ENCODE measurements at places on chromosomes 5 and 9.

- no peak for DNase-seq
These were observed 46.2 kb upstream of the GLRA1 start for GRCh38 chr5:151970885-151971284.

GRCh38 chr9:112532427-112532826, 45.8 kb downstream of the KIAA1958 start:
- peak; percentile 72 for DNase-seq

GRCh38 chr5:66281294-66281693, 137.2 kb downstream of the SREK1 start:
- no peak for DNase-seq

DNA sequence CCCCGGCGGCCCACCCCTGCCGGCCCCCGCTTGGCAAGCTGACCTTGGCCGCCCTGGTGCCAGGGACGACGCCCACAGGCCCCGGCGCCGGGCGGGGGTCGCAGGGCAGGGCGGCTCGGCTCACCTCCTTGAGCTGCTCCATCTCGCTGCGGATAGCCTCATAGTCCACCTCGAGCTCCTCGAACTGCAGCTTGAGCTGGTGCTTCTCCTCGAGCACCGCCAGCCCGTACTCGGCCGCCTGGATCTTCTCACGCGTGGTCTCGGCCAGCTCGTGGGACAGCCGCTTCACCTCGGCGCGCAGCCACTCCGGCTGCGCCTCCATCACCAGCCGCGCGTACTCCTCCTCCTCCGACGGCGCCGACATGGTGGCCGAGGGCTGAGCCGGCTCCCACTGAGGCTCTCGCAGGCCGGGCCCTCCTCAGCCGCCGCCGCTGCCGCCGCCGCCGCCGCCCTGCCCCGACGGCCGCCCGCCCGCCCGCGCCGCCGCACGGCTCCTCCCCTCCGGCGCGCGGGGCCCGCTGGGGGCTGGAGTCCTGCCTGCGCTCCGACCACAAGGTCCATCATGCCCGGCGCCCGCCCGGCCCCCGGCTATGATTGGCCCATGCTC, at the start of gene BICD2:
TSS of gene BICD2 (minus strand) at position 453 of the 607 bp plus-strand sequence. CDS start at position 364, 89 bp downstream.
- no peak for DNase-seq

GRCh38 chr5:168086104-168086610, 205.3 kb upstream of the WWC1 start:
- no peak for DNase-seq

GRCh38 chr9:134204991-134205578, 40.7 kb upstream of the RNU6ATAC start:
- peak; percentile 9 for DNase-seq

DNA sequence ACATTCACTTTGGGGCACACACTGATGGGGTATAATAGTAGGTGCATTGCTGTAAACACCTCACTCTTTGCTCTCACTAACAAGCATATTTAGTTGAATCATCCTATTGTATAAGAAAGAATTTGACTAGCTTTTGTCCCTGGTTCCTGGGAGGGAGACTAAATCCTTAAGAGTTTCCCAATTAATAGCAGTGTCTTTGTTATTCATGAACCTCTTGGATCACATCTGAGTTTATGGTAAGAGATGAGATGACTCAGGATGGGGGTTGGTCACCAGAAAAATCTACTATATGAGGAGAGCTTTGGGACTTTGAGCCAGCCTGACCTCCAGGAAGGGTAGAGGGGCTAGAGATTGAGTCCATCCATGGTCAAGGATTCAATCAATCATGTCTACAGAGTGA, 56.8 kb downstream of the PUM3 start:
- peak; percentile 70 for DNase-seq

GRCh38 chr9:126914458-126915280, at the start of gene RALGPS1:
RALGPS1 (plus strand) TSS chr9:126914782; CDS start chr9:126962290, 47,508 bp downstream.
- DNase-seq = peak; percentile 92

All from fibroblast of the aortic adventitia (primary cell).